ENCODE measurements at places on chromosomes 7 and 10.

DNA sequence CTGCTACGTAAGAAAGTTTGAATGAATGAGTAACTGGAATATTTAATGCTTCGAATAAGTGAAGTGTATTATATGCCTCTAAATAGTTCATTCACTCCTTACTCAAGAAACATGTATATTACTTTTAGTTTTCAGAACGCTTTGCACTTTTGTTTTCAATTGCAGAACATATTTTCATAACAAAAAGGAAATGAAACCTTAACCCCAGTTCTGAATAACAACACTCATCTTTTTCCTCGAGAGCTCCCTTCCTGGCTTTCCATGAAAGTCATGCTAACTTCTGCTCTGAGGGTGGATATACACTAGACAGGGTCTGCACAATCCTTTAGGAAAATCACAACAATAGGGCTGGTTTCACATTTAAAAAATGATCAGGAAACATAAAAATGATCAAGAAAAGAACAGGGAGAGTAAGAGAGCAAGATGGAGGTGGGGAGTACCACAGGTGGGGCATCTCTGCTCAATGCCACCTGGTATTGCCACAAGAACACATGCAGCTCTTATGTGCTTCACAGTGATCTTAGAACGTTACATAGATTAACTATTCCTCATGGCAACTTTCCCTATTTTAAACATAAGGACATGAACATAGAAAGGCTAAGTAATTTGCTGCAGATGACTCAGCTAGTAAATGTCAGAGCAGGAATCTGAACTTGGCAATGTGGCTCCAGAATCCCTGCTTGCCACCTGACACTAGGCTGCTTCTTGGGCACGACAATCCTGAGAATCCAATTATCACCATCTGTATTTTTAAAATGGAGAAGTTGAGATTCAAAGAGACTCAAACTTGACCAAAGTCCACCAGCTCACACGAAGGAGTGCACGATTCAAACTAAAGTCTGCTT lies 219.5 kb upstream of the AOAH start:
- no peak for DNase-seq

DNA sequence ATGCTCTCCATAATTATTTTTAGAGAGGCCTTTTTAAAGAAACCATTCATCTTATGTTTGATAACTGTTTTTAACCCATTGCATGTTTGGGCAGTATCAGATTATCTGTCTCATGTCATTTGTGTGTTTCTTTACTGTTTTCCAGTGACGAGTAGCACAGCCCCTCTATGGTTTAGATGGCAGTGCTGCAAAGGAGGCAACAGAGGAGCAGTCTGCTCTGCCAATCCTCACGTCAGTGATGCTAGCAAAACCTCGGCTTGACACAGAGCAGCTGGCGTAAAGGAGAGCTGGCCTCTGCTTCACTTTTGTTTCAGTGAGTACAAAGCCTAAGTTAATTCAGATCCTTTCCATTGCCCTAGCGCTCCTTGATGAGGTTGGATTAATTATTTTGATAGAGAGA lies 80.4 kb upstream of the GARIN1A start:
- no peak for DNase-seq

DNA sequence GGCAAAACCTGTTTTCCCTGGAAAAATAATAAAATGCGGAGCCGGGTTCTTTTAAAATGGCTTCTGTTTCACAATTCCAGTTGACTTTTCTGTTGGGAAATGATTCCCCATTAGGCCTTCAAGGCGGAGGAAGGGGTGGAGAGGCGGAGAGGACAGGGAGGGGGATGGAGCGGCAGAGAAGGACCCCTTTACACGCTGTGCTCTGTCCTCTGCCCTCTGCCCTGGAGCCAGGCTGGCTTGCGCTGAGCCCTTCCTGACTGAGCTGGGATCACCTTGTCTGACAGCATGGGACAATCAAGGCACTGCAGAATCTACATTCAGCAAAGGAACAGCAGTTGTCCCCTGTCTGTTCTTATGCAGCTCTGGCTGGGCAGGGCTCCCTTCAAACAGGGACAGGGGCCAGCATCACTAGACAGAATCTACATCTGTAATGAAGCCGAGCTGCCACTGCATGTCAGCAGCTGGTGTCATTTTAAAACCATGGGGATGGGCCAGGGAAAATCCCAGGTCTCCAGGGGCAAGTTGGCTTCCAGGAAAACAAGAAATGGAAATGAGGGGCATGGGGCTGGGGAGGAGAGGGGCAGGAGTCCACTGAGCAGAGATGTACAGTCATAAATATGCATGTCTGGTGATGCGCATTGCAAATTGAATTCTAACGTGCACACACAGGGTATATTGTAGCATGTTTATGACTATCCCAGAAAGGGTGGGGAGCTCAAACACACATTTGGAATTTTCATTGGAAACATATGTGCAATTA lies 120.0 kb downstream of the MKX start:
- no peak for DNase-seq

DNA sequence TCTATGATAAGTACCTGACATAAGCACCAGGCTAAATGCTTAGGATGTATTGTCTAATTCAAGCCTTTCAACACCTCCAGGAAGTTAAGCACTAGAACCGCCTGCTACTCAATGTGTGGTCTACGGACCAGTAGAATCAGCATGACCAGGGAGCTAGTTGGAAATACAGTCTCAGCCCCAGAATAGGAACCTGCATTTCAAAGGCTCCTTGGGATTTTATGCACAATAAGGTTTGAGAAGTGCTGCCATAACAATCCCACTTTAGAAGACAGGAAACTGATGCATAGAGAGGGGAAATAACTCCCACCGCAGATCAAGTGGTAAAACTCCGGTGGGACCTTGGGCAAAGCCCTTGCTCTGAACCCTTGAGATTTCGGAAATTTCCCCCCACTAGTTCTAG lies 8.8 kb upstream of the DUSP5 start:
- no peak for DNase-seq

GRCh38 chr10:15792777-15793176 lies 67.5 kb downstream of the MINDY3 start:
- DNase-seq: no peak

- peak; percentile 56 for DNase-seq
Measured at GRCh38 chr7:22782616-22783232, 39.9 kb downstream of the TOMM7 start.

All from urothelium cell line (cell line).